ENCODE measurements at places on chromosomes 7 and 10.

- no peak for DNase-seq
These were observed 61.2 kb downstream of the KLF6 start for GRCh38 chr10:3723766-3724165.

GRCh38 chr7:34727464-34727995, 69.5 kb downstream of the NPSR1 start:
- DNase-seq, result no peak

DNA sequence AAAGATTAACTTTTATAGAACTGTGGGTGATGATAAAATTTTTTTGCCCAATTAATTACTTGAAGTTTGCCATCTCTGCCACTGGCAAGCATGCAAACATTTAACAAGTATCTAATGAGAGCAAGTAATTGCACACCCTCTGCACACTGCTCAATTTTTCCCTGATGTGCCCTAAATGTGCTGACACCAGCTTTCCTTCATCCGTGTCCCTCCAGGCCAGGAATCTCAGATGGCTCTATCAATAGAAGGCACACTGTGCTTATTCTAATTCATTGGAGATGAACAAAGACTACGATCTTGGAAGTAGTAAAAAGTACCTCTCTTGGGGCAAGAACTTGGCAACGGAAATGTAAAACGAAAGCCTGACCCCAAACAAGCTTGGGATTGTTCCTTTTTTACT, 212.1 kb downstream of the GPR37 start:
- DNase-seq, result no peak

DNA sequence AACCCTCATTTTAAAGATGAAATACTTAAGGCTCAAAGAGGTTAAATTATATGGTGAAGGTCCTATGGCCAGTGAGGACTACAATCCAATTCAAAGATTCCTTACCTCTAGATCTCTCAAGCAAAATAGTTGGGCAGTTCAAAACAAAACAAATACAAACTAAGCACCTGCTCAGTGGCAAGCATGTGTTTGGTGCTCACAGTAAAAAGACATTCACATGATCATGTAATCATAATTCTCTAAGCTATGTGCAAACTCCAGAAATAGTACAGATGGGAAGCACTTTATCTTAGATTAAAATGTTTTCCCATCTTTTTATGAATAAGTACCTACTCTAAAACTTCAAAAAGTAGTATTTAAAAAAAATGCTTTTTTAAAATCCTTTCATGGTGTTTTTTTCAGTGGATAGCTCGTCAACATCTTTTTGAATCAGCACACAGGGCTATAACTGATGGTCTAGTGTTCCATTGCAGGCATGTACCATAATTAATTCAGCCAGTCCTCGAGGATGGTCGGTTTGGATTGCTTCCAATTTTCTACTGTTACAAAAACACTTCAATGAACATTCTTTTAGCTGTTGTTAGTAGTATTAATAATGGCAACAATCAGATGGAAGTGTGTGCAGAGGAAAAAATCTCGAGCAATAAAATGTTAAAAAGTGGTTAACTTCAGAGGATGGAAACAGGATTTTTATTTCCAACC, 58.4 kb downstream of the CHCHD3 start:
- no peak for DNase-seq

- no peak for DNase-seq
These were observed 88.0 kb downstream of the TMEM178B start for GRCh38 chr7:141161550-141162535.

- no peak for DNase-seq
These were observed 247.8 kb downstream of the EBF3 start for GRCh38 chr10:129716211-129716681.
